Thoracic aorta (tissue), 2 donors: ENCODE measurements at places on chromosomes 7 and 10.
A peak's percentile ranks its signal among the peaks of the same experiment; 100 is the strongest.

- no peak for DNase-seq
- H3K27me3 ChIP-seq = no peaks in the 10 kb centered on the region
These were observed 33.0 kb downstream of the TMEM106B start for GRCh38 chr7:12244129-12244528.

GRCh38 chr7:34752929-34753328 is 94.9 kb downstream of the NPSR1 start:
- no peaks in the 10 kb centered on the region for H3K36me3 ChIP-seq
- no peak overlapping the region for H3K4me3 ChIP-seq
- no peaks in the 10 kb centered on the region for H3K4me1 ChIP-seq
- H3K27ac ChIP-seq = no peak overlapping the region
- no peak for DNase-seq

DNA sequence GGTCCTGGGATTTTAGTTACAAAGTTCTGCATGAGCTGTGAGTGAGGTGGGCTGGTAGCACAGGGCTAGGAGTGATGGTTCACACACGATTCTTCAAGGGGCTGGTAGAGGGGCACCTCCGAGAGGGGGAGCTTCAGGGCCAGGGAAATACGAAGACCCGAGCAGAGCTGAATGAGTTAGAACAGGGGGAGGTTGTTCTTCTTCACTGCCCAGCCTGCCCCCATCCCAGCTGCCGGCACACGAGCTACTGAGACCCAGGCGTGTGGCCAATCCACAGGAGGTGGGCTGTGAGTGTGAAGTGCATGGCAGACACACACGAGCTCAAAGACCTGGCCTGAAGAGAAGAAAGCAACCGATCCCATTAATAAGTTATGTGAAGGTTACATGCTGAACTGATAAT is 256.2 kb upstream of the ZNF32 start:
- H3K4me3 ChIP-seq = no peak overlapping the region
- peak overlapping the region; percentile 49 for H3K27ac ChIP-seq
- H3K36me3 ChIP-seq = no peaks in the 10 kb centered on the region
- peaks cover 15% of the 10 kb centered on the region for H3K4me1 ChIP-seq

- H3K36me3 ChIP-seq = no peaks in the 10 kb centered on the region
- peak overlapping the region; percentile 40 for H3K27ac ChIP-seq
- H3K27me3 ChIP-seq = no peaks in the 10 kb centered on the region
These were observed 770 bp downstream of the PRXL2A start for GRCh38 chr10:80409121-80409520.

DNA sequence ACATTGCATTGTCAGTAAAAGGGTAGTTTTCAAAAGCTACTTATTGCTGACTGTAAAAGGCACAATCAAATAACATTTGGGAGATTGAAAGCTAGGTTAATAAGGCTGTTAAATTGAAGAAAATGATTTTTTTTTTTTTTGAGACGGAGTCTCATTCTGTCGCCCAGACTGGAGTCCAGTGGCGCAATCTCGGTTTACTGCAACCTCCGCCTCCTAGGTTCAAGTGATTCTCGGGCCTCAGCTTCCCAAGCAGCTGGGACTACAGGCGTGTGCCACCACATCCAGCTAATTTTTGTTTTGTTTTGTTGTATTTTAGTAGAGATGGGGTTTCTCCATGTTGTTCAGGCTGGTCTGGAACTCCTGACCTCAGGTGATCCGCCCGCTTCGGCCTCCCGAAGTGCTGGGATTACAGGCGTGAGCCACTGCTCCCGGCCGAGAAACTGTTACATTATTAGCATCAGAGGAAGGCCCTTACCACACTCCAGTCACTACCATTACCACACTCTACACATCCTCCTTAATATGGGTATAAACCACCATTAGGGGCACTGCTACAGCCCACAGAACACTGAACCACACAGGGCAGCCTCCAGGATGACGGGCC is 1.0 kb downstream of the CYP51A1 start:
- H3K27ac ChIP-seq = peak overlapping the region; percentile 91
- H3K4me3 ChIP-seq = peak overlapping the region; percentile 95
- H3K36me3 ChIP-seq = no peaks in the 10 kb centered on the region
- no peaks in the 10 kb centered on the region for H3K27me3 ChIP-seq
- DNase-seq = no peak

DNA sequence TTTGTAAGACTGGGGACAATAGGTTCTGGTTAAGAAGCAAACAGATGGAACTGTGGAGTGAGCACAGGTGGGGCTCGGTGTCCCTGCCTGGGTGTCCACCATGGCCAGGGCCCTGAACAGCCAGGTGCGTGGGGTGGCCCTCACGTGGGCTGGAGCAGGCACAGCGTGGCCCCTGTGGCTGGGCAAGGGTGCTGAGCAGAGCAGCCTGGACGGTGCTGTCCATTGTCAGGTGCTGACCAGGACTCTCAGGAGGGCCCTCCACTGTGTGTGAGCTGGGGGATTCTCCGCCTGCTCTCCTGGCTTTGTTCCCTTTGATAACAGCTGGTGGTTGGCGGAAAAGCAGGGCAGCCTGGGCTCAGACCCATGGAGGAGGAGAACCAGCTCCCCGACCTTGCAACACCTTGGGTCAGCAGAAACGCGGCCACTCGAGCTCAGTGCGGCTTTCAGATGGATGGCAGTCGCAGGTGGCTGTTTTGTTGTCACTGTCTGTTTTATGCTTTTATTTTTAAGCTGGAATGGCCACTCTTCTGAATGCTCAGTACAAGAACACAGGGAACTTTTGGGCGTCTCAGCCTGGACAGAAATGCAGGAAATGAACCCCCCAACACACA is 273.9 kb upstream of the ADARB2 start:
- no peak overlapping the region for H3K4me3 ChIP-seq
- no peaks in the 10 kb centered on the region for H3K4me1 ChIP-seq
- no peak for DNase-seq
- H3K27ac ChIP-seq = no peak overlapping the region

DNA sequence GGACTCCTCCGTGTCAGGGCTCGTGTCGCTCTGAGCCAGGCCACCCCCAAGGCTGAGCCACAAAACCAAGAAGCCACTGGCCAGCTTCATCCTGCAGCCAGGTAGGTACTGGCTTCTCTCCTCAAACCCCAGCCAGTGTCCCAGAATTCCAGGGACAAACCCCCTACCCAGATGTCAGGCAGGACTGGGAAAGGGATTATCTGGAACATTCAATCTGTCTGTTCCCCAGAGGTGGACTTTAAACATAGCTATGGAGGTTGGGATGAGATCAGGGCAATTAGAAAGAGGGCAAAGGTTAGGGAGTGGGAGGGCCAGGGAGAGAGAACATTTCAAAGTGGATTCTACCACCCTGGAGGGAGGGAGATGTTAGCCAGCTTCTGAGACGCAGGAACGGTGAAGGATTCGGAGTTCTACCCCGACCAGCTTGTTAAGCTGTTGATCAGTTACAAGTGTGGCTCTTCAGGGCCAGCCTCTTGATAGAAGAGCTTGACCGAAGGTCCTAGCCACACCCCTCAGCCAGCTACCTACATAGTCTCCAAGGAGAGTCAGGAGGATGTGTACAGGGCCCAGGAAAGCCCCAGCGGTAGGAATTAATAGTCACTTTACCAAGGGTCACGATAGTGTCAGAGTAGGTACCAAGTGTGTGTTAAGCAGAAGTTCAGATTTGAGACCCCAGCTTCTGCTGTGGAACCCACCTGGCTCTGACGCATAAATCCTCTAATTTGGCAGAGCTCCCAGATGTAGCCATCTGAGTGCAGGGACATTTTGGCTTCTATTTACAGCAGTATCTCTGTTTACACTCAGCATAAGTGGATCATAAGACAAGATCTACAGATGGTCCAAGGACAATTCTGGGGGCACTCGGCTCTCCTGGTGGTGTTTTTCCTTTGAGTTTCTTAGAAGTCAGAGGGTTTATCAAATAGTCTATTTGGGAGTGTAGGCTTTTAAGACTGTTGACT is at the start of gene PLA2G12B:
Gene PLA2G12B, minus strand, starts transcription at position 211 of the 959 bp plus-strand sequence. Its CDS starts 121 bp downstream, at position 90.
- no peak within 1 kb of the TSS for H3K4me3 ChIP-seq
- H3K27me3 ChIP-seq = no peaks in the 10 kb centered on the region
- H3K36me3 ChIP-seq = no peaks in the 10 kb centered on the region

- H3K4me3 ChIP-seq = no peak overlapping the region
- DNase-seq = no peak
- H3K4me1 ChIP-seq = no peaks in the 10 kb centered on the region
- H3K36me3 ChIP-seq = no peaks in the 10 kb centered on the region
These were observed 252.9 kb upstream of the SORCS1 start for GRCh38 chr10:107417446-107417845.

- no peaks in the 10 kb centered on the region for H3K36me3 ChIP-seq
- no peak for DNase-seq
- H3K4me3 ChIP-seq = no peak overlapping the region
- H3K27me3 ChIP-seq = no peaks in the 10 kb centered on the region
- H3K27ac ChIP-seq = no peak overlapping the region
These were observed 19.0 kb upstream of the CPN1 start for GRCh38 chr10:100100651-100101184.

DNA sequence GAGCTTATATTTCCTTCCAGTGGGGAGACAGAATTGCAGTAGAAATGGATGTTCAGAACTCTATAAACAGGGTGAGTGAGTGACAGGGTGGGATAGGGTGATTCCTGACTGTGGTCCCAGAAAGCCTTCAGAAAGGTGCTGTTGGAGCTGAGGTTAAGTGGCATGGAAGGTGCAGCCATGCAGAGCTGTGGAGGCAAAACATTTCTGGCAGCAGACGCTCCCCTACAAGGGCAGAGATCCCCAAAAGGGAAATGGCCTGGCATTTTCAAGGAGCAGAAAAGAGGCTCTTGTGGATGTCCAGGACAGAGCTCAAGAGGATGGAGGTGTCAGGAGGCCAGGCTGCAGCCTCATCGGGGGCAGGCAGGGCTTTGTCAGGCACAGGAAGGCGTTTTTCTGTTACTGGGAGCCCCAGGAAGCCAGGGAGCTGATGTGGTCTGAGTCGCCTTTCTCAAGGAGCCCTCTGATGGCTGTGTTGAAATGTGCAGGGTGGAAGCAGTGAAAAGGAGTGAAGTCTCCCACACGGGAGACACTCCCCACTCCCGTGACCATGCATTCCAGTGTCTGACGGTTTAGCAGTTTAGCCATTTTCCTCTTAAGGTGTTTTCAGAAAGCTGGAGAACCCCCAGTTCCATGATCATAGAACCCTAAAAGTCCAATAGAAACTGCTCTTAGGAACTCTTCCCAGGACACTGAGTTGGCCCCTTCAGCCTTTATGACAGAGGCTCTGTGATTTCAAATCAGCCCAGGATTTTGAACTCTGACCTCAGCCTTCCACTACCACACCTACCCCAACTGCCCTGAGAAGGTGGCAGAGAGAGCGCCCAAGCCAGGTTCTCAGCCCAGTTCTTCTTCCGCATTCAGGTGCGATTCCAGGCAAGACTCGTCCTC is 96.2 kb downstream of the C10orf105 start:
- H3K36me3 ChIP-seq = no peaks in the 10 kb centered on the region
- no peaks in the 10 kb centered on the region for H3K27me3 ChIP-seq
- peaks cover 20% of the 10 kb centered on the region for H3K4me1 ChIP-seq
- H3K27ac ChIP-seq = no peak overlapping the region
- H3K4me3 ChIP-seq = no peak overlapping the region

DNA sequence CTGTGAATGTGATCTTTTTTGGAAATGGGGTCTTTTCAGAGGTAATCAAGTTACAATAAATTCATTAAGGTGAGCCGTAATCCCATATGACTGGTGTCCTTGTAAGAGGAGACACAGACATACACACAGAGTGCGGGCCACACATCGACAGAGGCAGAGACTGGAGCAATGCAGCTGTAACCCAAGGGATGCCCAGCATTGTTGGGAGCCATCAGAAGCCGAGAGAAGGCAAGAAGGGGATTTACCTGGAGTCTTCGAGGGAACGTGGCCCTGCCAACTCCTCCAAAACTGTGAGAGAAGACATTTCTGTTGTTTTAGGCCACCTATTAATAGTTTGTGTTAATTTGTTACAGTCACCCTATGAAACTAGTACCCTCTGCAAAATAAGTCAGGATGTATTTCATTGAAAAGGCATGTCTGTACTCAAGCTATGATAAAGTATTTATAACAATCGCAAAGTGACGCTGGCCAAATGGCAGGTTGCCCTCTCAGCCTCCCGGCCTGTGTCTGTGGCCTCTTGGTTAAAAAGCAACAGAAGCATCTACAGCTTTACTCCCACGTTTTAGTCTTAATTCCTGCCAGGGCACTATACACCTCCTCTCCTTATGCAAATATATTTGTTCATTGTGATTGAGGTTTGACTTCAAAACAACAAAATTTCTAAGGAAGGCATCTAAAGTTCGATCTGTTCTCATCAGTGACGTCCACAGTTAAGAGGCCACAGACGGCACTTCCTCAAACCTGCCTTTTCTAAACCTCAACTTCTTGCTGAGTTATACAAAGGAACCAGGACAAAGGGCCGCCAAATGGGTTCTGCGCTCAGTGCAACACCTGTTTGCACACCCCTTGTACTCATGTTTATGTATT is 46.8 kb downstream of the HIPK2 start:
- peak overlapping the region; percentile 55 for H3K4me3 ChIP-seq
- peak overlapping the region; percentile 92 for H3K27ac ChIP-seq
- no peaks in the 10 kb centered on the region for H3K27me3 ChIP-seq

- DNase-seq = no peak
- H3K4me3 ChIP-seq = no peak overlapping the region
- H3K27ac ChIP-seq = no peak overlapping the region
- peaks cover 19% of the 10 kb centered on the region for H3K4me1 ChIP-seq
- peaks cover 6% of the 10 kb centered on the region for H3K27me3 ChIP-seq
These were observed 3.1 kb upstream of the CALY start for GRCh38 chr10:133339708-133340380.

DNA sequence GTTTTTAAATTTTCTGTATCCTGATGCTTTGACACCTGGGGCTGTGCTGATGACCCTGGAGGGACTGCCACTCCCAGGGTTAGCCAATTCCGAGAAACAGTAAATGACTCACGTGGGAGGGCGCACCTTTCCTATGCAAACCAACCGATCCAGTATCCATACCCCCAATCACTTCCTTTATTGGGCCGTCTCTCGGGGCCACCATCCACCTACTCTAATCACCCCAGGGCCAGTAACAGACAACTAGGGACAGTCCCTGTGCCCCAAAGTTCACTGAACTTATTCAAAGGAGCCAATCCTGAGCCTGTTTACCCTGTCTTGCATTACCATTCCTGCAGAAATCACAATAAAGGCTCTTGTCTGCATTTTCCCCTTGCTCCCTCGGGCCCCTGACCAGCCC is 6.6 kb upstream of the LGI1 start:
- H3K27ac ChIP-seq = no peak overlapping the region
- DNase-seq = no peak
- H3K27me3 ChIP-seq = no peaks in the 10 kb centered on the region

GRCh38 chr7:89837515-89837914 is 316.8 kb upstream of the STEAP1 start:
- no peaks in the 10 kb centered on the region for H3K27me3 ChIP-seq
- no peaks in the 10 kb centered on the region for H3K4me1 ChIP-seq
- H3K36me3 ChIP-seq = no peaks in the 10 kb centered on the region
- H3K4me3 ChIP-seq = no peak overlapping the region

- no peak for DNase-seq
- no peak overlapping the region for H3K27ac ChIP-seq
- H3K27me3 ChIP-seq = no peaks in the 10 kb centered on the region
- H3K36me3 ChIP-seq = no peaks in the 10 kb centered on the region
- no peak overlapping the region for H3K4me3 ChIP-seq
These were observed 46.9 kb upstream of the STK17A start for GRCh38 chr7:43535810-43536585.

- H3K36me3 ChIP-seq = no peaks in the 10 kb centered on the region
- no peak overlapping the region for H3K27ac ChIP-seq
- no peaks in the 10 kb centered on the region for H3K27me3 ChIP-seq
- no peaks in the 10 kb centered on the region for H3K4me1 ChIP-seq
These were observed 118.6 kb upstream of the PRSS58 start for GRCh38 chr7:142376356-142376997.

GRCh38 chr10:95739056-95739455 is 16.9 kb upstream of the ENTPD1 start:
- no peaks in the 10 kb centered on the region for H3K36me3 ChIP-seq
- H3K27me3 ChIP-seq = no peaks in the 10 kb centered on the region
- DNase-seq = no peak
